Pons (tissue), 1 donor: ENCODE measurements at places on chromosomes 5 and 9.

- no peak for DNase-seq
Observed at GRCh38 chr5:23026252-23027170, 173.4 kb upstream of the CDH12 start.

DNA sequence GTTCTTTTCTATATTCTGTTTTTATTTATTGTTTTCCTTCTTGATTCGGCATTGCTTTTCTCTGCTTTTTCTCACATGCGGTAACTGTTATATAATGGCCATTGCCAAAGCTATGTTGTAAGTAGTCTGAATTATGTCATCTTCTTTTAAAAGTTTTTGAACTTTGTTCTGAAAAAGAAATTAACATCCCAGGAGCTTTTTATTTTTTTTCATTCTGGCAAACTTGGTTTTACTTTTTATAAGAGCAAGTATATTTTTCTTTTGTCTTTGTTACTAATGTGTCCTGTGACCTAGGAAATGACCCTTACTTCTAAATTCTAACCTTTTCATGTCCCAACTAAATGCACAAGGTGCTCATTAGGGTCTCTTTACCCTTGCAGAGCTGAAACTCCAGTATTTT is 26.7 kb upstream of the IZUMO3 start:
- DNase-seq = no peak

DNA sequence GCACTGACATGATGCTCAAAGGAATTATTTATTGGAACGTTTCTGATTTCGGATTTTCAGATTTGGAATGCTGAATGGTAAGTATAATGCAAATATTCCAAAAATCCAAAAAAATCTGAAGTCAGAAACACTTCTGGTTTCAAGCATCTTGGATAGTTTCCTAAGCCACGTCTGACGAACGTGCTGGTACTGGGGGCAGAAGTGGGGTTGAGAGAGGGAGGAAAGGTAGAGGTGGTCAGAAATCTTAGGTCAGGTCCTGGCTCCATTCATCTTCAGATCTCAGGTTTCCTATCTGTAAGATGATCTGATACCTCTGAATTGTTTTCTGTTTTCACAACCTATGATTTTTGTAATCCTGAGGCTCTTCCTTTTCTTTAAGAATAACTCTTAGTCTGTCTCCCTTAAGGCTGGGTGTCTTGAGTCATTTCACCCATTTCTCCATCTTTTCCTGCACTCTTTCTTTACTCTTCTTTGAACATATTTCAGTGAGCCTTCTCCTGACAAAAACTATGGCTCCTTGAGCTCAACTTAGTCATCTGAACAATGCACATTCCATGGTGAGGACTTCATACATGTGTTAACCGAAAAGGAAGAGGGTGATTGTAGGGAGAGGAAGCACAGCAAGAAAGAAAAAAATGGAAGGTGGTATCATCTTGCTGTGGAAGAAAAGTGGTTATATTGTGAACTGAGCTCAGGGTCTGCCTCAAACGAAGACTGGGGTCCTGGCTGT is 3.3 kb downstream of the SGCD start:
- no peak for DNase-seq

GRCh38 chr9:34578241-34579103 is 11.1 kb downstream of the CNTFR start:
- DNase-seq = no peak

- DNase-seq = no peak
Observed at GRCh38 chr5:126400621-126401251, 22.5 kb upstream of the GRAMD2B start.

DNA sequence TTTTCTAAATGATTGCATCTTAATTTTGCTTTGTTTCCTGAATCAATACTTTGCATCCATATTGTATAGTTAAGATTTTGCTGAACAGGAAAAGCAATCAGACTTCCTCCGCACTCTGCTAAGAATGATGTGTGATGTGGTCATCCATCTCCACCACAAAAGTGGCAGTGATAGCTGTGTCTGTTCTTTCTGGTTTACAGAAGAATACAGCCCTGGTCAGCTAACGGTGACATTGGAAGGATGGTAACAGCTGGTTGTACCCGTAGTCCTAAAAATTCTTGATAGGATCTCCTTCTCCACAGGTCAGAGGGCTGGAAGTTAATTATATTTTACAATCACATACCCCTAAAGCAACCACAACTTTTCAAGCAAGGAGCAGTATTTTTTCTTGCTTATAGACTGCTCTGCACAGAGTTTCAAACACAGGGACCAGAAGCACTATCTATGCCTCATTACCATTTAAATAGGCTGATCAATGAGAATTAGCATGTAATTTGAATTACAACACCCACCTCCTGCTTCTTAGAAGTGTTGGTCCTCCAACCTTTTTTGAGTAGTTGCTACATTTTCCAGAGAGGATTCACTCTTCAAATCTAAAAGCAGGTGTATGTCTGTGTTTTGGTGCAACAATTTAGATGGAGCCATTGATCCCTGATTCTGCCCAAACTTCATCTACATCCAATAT is 1191.9 kb upstream of the NUDT12 start:
- DNase-seq = no peak

DNA sequence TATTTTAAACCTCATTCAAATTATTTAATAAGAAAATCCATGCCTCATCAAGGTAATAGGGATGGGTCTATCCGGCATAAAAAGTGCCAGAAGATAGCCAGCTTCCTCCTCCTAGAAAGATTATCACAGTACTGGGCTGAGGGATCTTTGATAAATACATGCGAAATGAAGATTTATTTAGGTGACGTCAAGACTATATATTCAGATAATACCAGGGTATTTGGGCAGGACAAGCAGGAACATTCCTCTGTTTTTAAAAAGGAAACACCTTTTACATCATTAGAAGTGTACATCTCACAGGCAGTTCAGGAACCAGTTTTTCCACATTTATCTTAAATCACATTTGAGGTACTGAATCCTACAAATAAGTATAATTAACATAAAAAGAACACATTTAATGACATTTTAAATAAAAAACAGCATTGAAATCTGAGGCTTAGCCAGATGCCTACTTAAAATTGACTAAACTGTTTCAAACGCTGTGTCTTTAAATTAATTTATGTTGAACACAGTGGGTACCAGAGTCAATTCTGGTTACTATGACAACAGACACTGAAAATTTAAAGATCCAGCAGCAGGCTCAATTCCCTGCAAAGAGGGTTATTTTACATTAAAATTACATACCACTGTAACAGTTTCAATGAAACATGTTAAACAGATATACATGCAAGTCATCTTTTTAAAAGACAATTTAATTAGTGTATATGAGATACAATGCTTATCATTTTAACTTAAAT is 124.7 kb upstream of the SLCO6A1 start:
- DNase-seq = no peak

- DNase-seq = no peak
Observed at GRCh38 chr5:124825983-124826337, 79.5 kb upstream of the ZNF608 start.

- no peak for DNase-seq
Observed at GRCh38 chr9:9117866-9118265, 1318.3 kb upstream of the DMAC1 start.

DNA sequence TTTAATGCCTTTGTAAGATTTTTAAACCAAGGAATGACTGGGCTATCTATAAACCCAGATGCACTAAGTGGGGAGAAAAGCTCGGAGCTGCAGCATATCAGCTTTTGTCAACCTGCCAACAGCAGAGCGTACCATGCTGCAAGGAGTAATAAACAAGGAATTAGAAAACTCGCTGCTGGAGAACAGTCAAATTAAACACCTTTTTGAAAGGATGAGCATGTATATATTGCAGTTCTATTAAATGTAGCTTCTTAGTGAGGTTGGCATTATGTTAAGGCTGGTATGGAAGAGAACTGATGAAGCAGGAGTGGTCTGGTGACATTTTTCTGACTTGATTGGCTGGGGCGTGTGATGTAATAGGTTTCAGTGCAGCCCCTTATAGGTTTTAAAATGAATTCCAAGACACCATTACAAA is 74.7 kb downstream of the PIK3R1 start:
- peak; percentile 85 for DNase-seq

DNA sequence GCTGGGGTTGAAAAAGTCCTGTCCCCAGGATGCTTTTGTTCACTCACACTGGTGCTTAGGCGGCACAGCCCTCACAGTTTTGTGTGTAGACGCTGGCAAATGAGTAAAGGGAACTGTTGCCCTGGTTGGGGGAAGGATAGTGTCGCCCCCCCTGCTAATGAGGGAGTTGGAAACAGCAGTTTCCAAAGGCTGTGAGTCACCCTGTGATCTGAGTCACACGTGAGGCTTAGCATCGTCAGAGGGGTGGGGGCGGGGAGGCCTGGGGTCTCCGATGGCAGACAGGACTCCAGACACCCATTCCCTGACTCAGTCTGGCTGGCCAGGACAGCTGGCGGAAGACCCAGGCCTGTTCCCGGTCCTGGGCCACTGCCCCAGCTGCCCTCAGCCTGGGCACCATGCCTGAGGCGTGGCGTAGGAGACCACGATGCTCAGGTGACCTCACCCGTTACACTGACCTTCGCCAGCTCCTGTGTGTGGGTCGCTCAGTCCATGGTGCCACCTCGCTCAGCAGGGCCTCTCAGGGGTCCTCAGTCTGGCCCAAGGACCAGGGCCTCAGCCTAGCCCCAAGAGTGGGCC is 2.9 kb downstream of the DNAJB5 start:
- DNase-seq = no peak

DNA sequence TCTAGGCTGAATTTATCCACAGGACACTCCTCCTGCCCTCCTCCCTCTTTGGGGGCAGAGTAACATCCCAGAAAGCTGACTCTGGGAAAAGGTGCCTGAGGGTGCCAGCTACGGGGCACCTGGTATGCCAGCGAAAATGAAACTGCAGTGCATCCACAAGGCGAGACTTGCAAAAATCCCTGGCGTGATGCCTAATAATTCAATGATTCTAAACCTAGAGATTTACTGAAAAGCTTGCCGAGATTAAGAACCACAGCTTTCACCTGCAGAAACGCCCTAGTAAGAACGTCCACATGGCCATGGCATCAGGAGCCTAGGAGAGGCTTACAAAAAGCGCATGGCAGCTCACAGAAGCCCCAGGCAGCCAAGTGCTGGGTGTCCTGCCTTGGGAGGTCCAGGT is 20.9 kb downstream of the CCNJL start:
- DNase-seq = no peak

DNA sequence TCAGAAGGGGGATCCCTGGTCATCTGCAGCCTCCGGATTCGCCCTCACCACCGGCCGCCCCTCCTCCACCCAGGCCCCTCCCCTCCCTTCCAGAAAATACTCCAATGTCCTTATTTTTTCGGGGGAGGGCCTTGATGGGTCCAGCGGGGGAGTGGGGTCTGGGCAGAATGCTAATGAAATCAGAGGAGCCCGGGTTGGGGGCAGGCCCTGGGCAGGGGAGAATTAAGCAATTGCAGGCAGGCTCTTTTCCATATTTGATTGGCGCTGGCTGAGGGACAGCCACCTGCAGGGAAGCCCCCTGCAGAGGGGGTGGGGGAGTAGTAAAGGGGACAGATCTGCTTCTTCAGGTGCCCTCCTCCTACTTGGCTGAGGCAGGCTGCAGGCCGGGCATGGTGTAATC is 21.3 kb downstream of the PRRX2 start:
- DNase-seq = no peak

DNA sequence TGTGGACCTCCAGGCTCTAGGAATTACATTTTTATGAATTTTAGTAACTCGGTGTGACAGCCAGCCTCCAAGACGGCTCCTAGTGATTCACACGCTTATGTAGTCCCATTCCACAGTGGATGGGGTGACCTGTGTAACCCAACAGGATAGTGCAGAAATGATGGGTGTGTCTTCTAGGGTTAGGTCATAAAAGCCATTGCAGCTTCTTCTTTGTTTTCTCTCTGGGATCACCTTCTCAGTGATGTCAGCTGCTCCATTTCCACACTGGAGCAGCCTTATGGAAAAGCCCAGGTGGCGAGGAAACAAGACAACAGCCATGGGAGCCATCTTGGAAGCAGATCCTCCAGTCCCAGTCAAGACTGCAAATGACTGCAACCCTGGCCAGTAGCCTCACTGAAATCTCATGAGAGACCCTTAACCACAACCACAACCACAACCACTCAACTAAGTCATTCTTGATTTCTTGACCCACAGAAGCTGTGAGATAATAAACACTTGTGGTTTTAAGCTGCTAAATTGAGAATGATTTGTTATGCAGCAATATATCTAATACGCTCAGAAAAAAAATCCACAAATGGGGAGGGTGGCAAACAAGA is 5.1 kb upstream of the GNPDA1 start:
- DNase-seq = no peak

DNA sequence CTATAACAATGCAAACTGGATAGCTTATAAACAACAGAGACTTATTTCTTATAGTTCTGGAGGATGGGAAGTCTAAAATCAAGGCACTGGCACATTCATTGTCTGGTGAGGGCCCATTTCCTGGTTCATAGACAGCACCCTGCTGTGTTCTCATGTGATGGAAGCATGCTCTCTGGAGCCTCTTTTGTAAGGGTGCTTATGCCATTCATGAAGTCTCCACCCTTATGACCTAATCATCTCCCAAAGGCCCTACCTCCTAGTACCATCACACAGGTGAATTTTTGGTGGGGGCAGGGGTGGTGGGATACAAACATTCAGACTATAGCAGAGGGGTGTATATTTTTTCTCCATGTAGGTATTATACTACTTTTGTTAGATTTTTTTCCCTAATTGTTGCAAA is 92.4 kb downstream of the UNC13B start:
- DNase-seq = no peak

- no peak for DNase-seq
Observed at GRCh38 chr5:172389578-172390112, 64.7 kb downstream of the SH3PXD2B start.

- DNase-seq = no peak
Observed at GRCh38 chr9:120416781-120417427, 163.1 kb downstream of the CDK5RAP2 start.

GRCh38 chr5:118596255-118596654 is 392.1 kb downstream of the DTWD2 start:
- DNase-seq = peak; percentile 49

GRCh38 chr9:84493284-84493947 is 152.9 kb upstream of the SLC28A3 start:
- DNase-seq = no peak

DNA sequence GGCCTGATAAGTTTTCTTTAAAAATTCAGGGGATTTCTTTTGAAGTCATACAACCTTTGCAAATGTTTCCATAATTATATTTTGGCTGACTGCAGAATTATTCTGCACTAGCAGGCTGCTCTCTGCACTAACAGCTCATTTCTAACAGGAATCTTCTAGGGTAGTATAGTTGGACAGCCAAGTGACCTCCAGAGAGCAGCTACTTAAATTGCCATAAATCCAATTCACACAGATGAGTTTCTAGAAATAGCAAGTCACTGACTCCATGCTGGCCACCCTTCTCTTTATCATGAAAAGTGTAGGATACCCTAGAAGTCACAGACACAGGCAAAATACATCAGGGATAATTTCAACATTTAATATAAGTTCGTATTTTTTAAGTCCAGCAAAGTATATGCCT is 110.9 kb upstream of the TARS1 start:
- DNase-seq = no peak
